ENCODE measurements at places on chromosomes 6 and 20.

DNA sequence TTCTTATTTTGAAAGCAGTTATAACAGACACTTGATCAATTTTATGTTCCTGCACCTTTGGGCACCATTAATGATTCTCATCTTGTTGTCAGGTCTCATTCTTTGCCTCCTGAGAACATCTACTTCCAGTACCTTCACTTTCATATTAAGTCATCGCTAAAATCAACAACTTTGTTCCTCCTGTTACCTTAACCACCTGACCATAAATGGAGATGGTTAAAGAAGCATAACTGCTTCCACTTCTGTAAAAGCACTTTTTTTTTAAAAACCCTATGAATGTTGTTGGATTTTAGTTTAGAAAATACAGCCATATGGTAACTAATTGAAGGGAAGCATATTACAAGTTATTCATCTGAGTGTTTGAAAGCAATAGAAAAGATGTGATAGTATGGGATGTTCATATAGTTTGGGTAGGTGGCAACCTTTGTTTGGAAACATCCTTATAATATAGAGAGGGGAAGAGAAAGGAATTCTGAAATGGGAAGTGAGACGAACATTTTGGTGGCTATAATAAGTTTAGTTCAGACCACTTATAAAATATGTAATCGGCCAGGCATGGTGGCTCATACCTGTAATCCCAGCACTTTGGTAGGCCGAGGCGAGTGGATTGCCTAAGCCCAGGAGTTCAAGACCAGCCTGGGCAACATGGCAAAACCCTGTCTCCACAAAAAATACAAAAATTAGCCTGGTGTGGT is 53.9 kb downstream of the AFG1L start:
- DNase-seq: no peak

- DNase-seq: no peak
Measured at GRCh38 chr6:20978151-20978614, 443.9 kb downstream of the CDKAL1 start.

DNA sequence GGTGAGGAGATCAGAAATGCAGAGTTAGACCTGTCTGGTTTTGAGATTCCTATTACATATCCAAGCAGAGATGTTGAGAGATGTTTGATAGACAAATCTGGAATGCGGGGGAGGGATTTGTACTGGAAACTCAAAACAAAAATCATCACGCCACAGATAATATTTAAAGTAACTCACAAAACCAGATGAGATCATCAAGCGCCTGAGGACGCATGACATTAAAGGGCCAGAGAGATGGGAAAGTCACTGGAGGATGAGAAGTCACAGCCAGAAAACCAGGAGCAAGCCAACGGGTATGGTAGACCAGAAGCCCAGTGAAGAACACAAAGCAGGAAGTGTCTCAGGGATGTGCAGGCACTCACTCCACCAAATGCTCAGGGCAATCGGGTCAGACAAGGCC is 87.7 kb downstream of the DLL1 start:
- DNase-seq: no peak

DNA sequence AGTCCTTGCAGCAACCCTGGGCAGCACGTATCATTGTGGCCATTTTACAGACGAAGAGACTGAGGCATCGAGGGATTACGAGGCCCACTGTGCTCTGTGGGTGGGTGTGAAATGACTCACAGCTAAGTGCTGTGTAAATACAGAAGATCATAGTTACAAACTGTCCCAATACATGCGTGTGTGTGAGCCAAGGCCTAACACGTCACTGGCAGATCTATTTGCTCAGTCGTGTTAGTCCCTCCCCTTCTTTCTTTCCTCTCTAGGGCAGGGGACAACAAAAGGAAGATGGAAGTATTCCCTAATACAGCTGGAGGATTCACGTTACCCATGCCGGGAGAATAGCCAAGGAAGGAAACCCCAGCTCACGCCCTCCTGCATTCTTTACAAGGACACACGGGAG is 175.9 kb downstream of the CDC5L start:
- DNase-seq: no peak

DNA sequence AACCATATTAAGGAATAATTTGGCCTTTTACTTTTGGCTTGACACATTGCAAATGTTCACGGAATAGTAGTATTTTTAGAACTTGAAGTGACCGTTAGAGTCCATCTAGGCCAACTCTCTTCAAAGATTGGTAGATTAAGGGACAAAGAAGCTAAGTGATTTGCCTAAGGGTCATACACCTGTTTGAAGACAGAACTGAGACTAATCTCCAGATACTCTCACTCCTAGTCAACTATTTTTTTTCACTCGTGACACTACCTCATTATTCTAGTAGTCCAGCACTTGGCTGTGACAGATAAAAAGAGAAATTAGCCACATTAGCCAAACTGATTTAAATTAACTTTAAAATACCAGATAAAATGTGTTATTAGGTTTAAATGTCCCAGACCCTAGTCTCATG is 10.6 kb downstream of the ACSS2 start:
- DNase-seq: no peak
